H7 (cell line): ENCODE measurements at places on chromosomes 5 and 9. TPM values are rescaled to one million over a fixed set of nuclear protein-coding genes. Genes with fewer than 3 reads are reported as not detected.

GRCh38 chr5:150057996-150058395 lies 28.4 kb downstream of the CSF1R start:
- DNase-seq: peak; percentile 79

GRCh38 chr9:71897577-71897976 lies 13.4 kb downstream of the ABHD17B start:
- no peak for DNase-seq

DNA sequence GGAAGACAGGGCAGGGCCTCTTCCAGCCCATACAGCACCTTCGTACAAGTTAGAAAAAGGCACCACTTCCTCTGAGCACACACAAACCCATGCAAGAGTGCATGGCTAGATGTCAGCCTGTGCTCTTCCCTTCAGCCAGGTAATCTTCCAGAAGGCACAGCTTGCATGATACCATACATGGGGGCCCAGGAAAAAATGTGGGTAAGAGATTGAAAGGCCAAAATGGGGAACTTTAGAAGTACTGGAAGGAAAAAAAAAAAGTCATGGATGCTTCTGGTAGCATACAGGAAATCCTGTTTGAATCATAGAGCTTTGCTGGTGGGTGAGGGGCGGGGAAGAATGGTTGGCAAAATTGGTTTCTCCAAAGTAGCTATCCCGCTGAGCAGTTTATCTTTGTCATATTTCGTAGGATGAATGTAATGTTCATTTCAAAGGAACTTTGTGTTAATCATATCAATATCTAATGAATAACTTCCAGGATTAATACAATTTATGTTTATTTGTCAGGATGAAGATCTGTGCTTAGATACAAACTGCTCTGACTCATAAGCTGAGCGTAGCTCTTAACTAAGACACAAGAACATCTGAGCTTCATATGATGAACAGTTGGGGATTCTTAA lies 78.2 kb upstream of the MAP3K1 start:
- DNase-seq: no peak

DNA sequence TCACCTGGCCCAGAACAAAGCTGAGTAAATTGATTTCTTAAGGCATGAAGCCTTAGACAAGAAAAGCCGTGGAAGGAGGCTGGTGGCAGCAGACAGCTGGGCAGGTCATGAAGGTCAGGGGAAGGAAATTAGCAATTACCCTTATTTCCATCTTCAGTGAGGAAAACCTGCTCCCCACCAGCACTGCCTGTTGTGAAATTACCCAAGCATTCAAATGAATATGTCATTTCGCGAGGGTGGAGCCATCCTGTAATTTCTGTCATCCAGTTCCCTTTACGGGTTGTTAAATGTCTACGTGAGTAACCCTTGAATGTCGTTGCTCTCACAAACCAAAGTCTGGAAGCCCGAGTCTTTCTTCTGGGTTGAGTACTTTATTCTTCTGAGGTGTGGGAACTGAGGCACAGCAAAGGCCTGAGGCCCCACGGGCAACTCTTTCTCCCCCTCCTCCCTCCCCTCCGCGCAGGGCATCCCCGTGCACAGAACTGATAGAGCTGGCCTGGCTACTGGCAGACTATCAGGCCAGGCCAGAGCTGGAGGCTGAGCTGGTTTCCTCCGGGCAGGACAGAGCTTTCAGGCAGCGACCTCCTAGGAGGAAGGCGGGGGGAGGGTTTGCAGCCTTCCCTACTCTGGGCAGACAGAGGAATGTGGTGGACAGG lies 22.0 kb upstream of the AK3 start:
- DNase-seq: peak; percentile 72

GRCh38 chr9:250039-250438 lies 35.4 kb downstream of the DOCK8 start:
- DNase-seq: no peak

GRCh38 chr5:123157791-123158581 lies 68.9 kb downstream of the PRDM6 start:
- DNase-seq: no peak

- peak; percentile 16 for DNase-seq
These were observed 41.7 kb upstream of the ARRDC3 start for GRCh38 chr5:91424638-91425436.

GRCh38 chr5:178649580-178649979 lies 22.7 kb upstream of the CLK4 start:
- no peak for DNase-seq

- DNase-seq: peak; percentile 46
These were observed 213.0 kb downstream of the SMARCA2 start for GRCh38 chr9:2228132-2228531.

GRCh38 chr9:128420651-128421481 lies at the start of gene CERCAM:
CERCAM (plus strand) TSS chr9:128420857; CDS start chr9:128420878, 21 bp downstream.
- DNase-seq: peak; percentile 96

DNA sequence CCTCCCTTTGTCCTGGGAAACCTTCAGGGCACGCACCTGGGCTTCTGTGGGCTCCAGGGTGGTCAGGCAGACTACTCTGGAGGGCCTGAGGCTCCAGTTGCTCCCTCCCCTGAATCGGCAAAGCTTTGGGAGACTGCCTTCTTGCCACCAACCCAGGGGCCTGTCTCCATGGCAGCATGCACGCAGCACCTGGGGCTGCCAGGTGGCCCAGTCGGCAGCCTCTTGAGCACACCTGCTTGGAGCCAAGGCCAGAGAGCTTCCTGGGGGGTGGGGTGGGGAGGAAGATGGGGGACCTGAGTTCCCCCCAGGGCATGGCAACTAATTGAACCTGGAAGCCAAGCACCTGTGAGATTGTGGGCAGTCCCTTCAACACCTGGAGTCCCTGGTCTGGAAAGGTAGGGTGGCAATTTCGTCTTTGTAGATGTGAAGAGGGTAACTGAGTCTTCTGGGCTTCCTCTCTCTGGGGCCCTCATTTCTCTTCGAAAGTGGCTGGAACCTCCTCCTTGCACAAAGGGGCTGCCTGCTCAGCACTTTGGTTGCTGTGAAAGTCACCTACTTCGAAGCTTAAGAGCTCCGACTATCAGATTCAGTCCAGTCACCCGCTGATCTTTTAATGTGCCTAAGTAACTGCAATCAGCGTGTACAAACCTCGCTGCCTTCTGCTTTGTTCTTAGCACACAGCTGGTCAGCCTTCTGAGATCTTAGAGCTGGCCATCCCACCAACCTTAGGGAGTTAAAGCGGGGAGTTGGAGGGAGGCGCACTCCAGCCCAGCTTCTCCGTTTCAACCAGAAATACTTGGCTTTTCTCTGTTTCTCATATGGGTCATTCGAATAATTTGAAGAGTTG lies 4.0 kb downstream of the RNF183 start:
- peak; percentile 44 for DNase-seq

- no peak for DNase-seq
These were observed 682 bp downstream of the DHX29 start for GRCh38 chr5:55306641-55307382.

- no peak for DNase-seq
These were observed 14.3 kb downstream of the GAPT start for GRCh38 chr5:58505502-58505901.

DNA sequence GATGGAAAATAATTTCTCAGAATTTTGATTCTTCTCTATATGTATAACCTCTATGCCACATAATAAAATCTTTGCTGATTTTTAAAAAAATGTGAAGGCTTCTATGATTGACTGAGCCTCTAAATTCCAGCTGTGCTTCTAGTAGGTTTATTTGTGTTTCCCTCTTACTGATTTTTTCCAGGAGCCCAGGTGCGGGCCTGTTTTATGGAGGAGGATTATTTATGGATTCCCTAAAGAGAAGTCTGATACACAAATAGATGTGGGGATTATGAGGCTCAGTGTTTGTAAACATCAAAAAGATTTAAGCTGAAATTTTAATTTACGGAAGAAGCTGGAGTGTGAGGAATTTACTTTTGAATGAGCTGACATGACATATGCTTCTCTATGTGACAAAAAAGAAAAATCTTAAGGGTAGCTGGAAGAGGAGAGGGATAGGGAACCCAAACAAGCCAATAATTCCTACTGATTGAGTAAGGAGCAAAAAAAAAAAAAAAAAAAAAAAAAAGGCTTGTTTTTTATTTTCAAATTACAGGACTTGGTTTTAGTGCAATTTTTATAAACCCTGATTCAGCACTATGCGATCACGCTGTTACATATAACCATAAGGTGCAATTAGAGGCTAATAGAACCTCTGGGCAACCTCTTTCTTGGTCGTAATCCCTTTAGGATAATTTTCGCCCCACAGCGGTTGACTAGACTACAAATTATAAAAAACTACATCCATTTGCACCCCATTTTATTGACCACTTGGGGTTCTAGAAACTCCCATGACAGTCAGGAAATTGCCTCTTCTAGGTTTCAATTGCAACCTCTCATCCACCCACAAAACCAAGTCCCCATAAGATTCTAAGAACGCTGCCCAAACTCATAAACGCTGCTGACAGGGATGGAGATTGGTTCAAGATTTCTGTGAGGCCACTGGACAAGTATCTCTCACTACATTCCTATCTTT lies 44.4 kb upstream of the RAI14 start:
- DNase-seq: no peak

DNA sequence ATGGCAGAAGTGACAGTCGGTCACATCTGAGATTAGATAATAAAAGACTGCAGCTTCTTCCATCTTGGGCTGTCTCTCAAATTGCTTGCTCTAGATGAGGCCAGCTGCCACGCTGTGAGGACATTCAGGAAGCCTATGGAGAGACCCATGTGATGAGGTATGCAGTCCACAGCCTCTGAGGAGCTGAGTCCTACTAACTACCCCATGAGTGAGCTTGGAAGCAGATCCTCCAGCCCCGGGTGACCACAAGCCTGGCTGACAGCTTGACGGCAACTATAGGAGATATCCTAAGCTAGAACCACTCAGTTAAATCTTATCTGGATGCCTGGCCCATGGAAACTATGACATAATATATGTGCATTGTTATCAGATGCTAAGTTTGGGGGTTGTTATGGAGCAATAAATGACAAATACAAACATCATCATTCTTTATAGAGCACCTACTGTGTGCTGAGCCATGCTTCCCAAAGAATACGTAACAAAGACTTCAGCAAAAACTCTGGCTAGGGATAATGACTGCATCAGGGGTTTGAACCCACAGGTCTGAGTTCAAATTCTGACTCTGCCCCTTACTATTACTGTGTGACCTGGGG lies 26.7 kb downstream of the KCNV2 start:
- no peak for DNase-seq

GRCh38 chr5:168076561-168076991 lies 214.9 kb upstream of the WWC1 start:
- DNase-seq: peak; percentile 51

GRCh38 chr5:92809855-92810465 lies 771.1 kb downstream of the NR2F1-AS1 start:
- no peak for DNase-seq

PCDHB2 gene
- total RNA-seq: 0.69 and 1.9 TPM in 2 replicates

FBXO10 gene
- 13.3 and 17.4 TPM in 2 replicates for total RNA-seq

NIPSNAP3A gene
- total RNA-seq: 19.0 and 20.4 TPM in 2 replicates
